SW480 (cell line): ENCODE measurements at places on chromosomes 7 and 10.

GRCh38 chr7:70695795-70696083, 436.2 kb upstream of the GALNT17 start:
- no peak for DNase-seq

DNA sequence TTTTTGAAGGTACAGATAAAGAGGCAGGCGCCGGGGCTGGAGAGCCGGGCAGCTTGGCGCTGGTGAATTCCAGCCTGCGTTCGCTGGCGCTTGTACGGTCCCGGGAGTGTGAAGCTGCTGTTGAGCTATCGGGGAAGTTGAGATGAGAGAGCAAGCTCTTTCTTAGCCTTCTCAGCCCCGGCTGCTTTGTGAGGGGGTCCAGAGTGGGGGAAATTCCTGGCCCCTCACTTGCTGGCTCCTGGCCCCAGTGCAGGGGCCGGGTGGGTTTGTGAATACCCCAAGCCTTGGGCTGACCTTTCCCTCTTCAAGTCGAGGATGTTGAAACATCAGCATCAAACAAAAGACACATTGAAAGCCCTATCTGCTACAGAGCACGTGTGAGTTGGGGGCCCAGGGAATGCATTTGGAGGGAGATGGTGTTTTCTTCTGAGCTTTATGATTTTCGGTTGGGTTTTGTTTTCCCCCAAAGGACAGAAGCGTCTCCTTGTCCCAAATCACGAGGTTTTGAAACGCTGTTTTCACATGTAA, 2.7 kb downstream of the ZMIZ1 start:
- no peak for DNase-seq

DNA sequence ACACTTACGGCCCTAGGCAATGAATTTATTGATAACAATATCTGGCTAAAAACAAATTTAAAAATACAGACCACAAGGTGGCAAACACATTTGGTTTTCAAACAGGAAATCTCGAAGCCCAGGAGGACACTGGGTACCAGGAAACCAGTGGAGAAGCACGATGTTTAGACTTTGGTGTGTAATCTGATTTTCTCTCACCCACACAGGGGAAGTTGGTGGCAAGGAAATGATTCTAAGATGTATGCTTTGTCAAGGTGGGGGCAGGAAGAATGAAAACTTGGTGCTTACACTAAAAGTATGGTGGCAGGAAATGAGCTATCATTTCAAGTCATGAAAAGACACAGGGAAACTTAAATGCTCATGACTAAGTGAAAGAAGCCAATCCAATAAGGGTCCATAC, 113.2 kb upstream of the ANKRD1 start:
- no peak for DNase-seq

DNA sequence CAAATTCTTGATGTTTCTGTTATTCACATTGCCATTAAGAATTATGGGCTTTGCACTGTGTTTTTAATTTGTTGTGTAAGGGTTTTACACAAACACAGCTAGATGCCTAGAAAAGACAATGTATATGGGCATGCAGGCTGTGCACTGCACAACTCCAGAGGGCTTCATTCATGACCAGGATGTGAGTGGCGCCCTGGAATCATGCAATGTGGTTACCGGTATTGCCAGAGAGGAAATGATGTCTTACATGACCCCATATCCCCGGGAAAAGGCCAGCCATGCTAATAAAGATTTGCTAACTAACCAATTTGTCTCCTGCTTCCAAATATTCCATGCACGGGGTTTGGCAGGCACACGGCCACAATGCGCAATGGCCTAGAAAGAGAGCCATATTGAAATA, 16.9 kb downstream of the KCNMA1 start:
- no peak for DNase-seq

DNA sequence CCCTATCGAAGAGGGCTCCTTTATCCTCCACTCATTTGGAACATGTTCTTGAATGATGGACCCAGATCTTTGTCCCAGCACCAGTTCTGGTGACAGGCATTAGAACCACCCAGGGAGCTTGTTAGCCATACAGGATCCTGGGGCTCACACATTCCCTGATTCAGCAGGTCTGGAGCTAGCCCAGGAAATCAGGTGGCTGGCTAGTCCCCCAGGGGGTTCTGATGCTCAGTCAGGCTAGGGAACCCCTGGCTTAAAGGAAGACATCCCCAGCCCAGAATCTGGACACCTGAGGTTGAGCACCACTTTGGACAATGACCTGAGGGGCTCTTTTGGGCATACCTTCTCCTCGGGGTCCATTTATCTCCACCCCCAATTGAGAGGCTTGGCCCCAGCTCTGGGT, 37.0 kb upstream of the NANOS1 start:
- DNase-seq, result no peak

GRCh38 chr10:13270877-13271551, 28.9 kb downstream of the PHYH start:
- peak; percentile 62 for DNase-seq

DNA sequence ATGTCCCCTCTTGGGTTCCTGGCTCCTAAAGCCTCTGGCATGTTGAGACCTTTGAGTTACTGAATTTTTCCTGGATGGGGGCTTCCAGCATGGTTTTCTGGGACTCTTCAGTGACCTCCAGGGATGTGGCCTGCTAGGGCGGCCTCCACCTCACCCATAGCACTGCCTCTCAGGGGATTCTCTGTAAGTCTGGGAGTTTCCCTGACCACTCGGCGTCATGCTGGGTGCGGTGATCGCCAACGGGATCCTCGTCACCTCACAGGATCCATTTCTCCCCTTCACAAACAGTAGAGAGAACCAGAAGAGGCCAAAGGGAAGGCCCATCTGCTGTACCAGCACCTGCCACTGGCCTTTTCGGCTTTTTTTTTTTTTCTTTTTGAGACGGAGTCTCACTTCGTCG, 84.3 kb downstream of the NPTX2 start:
- no peak for DNase-seq

DNA sequence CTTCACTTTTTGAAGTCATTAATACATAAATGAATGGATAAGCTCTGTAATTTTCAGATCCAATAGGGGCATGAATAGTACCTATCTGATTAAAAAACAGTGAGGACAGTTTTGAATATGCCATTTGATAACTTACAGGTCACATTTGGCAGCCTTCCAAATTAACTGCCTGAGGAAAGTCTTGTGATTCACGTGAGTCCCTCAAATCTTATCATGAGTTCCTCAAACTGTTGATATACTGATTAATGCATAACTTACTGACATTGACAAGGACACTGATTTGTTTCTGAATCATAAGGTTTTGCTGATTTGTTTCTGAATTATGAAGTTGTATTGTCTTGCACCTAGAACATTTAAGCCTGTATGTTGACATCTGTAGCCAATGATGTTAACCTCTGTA, 55.1 kb downstream of the ANKMY2 start:
- no peak for DNase-seq

GRCh38 chr10:29765330-29765729, 130.6 kb upstream of the SVIL start:
- no peak for DNase-seq

DNA sequence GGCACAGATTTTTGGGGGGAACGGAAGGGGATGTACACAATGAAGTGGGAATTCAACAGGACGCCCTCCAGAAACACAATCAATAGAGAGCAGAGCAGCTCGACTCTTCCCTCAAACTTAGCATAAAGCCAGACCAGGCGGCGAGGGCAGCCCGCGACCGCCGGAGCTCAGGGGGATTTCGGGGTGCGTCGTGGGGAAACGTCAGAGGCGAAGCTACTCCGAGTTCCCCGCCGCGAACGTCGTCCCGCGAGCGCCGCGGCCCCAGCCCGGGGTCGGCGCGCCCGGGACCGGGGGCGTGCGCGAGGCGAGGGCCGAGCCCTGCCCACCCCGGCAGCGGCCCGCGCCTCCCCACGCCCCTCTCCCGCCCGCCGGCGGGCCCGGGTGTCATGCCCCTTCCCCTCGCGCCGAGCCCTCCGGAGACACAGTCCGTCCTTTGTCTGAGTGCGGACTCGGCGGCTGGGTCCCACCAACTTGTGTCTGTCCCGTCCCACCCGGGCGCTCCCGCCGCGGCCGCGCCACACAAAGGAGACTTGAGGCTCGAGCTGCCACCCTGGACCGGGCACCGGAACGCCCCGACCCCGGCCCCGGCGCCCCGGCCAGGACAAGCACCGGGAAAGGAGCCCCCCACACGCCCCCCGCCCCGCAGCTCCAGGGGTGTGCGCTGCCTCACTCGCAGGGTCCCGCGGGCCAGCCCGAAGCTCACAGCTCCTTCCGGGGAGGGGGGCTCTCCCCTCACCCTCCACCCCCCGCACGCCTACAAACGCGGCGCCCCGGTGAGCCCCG, 634 bp downstream of the EZH2 start:
- peak; percentile 32 for DNase-seq

DNA sequence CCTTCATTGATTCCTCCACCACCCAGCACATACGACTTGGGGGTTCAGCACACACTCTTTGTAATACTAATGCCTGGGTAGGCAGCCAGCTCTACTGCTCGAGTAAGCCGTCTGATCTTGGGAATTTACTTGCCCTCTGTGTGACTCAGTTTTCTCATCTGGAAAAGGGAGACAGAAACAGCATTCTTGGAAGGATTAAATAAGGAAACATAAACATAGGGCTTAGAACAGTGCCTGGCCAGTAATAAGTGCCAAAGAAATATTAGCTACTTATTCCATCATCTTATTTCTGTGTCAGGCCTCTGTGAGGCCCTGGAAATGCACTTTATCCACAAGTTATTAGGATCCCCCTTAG, 130.1 kb downstream of the TNS3 start:
- DNase-seq, result no peak

GRCh38 chr7:84274029-84274638, 79.5 kb upstream of the SEMA3A start:
- DNase-seq, result no peak

GRCh38 chr7:18262058-18262457, 233.5 kb upstream of the HDAC9 start:
- no peak for DNase-seq

GRCh38 chr10:62244785-62245467, 23.7 kb downstream of the RTKN2 start:
- peak; percentile 27 for DNase-seq

- no peak for DNase-seq
Measured at GRCh38 chr7:129803546-129804081, 149.1 kb downstream of the UBE2H start.

- no peak for DNase-seq
Measured at GRCh38 chr7:123771256-123771655, 22.5 kb upstream of the WASL start.

DNA sequence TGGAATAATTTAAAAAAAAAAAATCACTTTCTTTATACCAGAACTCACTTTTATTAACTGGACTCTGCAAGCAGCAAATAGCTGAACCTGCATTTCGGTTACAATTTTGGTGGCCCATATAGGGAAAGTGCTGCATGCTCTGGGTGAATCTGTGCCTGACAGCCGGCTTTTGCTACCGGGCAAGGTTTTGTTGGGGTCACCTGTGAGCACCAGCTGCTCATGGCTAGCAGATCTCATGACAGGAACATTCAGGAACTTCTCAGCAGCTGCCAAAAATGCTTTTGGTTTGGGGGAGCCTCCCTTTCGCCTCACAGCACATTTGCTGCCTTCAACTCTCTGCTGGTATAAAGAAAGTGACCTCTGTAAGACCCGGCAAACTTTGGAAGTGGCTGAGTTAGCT, 13.2 kb upstream of the CREB3L2 start:
- DNase-seq, result no peak

DNA sequence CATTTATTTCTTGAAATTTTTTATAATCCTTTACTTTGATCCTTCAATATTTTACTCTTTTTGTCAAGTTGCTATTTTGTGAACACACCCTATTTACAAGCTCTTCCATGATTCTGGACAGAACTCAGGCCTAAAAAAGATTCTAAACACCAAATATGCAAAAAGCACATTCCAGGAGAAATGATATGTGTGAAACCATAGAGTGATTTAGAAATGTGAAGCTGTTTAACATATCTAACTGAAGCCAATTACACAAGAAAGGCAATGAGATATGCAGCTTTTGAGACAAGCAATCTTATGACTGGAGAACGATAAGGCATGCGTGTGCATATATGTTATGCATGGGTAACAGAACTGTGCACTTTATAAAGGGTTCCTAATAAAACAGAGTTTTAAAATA, 243.0 kb downstream of the CACNA2D1 start:
- no peak for DNase-seq

DNA sequence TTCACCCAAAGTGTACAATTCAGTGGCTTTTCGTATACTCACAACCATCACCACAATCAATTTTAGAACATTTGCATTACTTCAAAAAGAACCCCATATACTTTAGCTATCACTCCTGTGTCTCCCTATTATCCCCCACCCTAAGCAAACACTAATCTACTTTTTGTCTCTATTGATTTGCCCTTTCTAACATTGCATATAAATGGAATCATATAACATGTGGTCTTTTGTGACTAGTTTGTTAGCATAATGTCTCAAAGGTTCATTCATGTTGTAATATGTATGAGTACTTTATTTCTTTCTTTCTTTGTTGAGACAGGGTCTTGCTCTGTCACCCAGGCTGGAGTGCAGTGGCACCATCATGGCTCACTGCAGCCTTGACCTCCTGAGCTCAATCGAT, 21.0 kb upstream of the DNAJC12 start:
- no peak for DNase-seq

- peak; percentile 80 for DNase-seq
Measured at GRCh38 chr7:17769918-17770317, 170.4 kb downstream of the SNX13 start.

GRCh38 chr7:152430854-152431253, 4.9 kb downstream of the KMT2C start:
- no peak for DNase-seq

- DNase-seq, result no peak
Measured at GRCh38 chr7:98565103-98565502, 52.0 kb upstream of the NPTX2 start.

GRCh38 chr10:22183771-22184461, 33.9 kb downstream of the EBLN1 start:
- DNase-seq, result no peak

DNA sequence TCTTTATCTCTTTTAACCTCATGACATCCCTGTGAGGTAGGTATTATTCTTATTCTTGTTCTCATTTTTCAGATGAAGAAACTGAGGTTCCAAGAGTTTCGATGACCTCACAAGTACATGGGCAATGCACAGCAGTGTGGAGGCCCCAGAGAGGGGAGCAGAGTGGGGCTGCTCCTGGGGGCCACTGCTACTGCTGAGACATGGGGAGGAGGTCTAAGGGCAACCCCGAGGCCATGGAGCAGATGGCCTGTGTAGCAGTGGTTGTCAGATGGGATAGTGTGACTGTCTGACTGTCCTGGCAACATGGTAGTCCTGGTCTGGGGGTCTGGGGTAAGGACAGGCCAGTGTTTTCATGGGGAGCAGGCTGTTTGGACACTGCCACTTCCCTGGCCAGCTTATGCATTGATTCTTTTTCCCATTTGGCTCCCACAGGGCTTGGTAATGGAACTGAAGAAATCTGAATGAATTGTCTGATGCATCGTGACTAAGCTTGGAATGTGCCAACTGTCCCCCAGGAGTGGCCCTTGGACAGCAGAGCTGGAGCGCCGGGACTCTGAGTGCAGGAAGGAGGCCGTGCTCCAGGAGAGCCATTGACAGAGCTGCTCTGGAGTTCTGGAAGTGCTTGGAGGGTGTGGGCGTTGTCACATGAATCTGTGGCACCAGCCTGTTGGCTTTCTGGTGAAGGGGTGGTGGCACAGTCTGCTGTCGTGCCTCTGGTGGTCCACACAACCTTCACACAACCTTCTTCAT, 40.9 kb downstream of the ADRA2A start:
- no peak for DNase-seq
